ENCODE measurements at places on chromosomes 13 and 19.
A peak's percentile ranks its signal among the peaks of the same experiment; 100 is the strongest.

DNA sequence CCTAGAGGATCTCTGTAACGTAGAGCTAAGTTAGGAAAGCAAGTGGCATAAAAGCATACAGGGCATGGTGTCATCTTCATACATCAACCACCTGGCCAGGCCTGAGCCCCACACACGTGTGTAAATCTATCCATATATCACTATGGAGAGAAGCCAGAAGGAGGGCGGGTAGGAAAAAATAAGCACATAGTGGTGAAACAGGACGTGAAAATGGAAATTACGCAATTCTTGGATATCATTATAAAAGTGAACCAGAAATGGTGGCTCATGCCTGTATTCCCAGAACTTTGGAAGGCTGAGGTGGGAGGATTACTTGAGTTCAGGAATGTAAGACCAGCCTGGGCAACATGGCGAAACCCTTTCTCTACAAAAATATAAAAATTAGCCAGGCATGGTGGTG lies 43.4 kb downstream of the PDCD5 start:
- peak; percentile 39 for DNase-seq

- DNase-seq: peak; percentile 57
These were observed 752.8 kb upstream of the MIR17HG start for GRCh38 chr13:90594681-90595080.

DNA sequence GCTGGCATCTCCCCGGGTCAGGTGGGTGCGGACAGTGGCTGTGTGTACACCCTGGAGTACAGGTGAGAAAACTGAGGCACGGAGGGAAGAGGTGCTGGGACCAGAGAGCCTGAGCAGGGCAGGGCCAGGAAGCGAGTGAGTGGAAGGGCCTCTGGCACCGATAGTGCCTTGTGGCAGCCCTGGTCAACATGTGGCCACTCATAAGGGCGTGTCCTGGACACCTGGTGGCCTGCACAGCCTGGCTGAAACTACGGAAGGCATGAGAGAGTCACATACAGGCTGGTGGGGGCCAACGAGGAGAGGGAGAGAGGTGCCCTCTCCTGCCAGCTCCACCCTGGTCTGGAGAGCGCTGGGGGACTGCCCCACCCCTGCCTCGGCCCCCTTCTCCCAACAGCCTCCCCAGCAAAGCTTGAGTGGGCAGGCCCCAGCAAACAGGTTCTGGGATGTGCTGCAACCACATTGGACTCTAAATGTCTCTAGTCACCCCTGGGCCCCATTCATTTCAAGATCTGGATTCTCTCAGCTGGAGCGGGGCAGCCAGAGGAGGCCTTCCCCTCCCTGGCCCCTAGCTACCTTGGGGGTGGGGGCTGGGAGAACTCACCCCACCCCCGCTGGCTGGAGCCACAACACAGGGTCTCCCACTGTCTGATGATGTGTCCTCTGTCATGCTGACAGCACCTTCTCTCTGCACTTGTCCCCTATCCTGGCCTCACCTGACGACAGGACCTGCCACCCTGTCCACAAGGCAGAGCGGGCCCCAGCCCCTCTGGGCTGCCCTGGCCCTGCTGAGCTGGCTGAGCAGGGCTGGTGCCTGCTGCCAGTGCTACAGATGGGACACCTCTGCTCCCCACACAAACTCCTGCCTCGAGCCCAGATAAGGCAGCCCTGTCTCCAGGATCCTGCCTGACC lies 5.8 kb downstream of the CBARP start:
- DNase-seq: no peak

DNA sequence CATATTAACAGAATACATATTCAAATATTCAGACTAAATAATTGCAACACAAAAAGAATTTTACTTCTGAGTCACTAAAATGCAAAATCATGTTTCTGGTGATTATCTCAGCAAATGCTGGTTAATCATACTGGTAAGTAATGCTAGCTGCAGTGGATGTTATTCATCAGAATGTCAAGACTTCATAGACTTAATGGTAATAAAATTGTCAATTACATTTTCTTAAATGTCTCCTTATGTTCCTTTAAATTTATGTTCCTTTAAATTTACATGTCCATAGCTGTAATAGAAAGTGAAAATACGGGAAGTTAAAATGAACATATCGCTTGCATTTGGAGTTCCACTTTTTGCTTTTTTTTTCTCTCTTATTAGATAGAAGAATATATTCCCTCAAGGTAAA lies 853.0 kb downstream of the SLITRK6 start:
- DNase-seq: peak; percentile 42

- no peak for DNase-seq
These were observed 619.8 kb downstream of the DCT start for GRCh38 chr13:93859716-93860115.

DNA sequence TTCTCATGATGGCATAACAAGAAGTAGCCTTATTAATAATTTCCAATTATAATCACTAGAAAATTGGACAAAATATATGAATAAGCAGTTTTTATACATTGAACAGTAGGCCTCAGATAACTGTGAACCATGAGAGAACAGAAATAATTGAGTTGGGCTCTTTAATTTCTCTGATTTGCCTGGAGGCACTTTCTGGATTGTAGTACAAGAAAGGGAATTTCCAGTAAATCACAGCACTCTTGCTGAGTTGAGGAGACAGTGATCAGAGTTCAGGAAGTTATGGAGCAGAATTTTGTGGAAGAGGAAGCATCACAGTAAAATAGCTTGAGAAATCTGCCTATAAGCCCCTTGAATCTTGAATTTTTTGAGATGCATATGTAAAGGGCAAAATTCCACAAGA lies 216.2 kb downstream of the MAB21L1 start:
- DNase-seq: no peak

DNA sequence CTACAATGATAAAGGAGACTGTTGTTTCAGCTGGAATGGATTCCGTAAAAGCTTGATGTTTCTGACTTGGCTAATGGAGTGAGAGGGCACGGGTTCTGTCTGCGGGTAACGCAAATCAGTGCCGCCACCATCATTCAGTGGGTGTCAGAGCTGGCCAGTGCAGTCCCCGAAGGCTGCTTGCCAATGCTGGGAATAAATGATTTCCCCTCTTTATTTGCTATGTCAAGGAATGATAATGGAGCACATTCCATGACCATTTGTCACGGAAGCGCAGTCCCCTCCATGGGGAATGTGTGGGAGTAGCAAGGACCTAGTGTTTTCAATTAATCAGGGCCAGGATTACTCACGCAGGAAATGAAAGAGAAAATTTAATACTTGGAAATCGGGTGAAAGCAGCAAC lies 899.3 kb downstream of the UQCRFS1 start:
- no peak for DNase-seq

GRCh38 chr13:64397701-64398100 lies 2832.4 kb downstream of the PCDH9 start:
- DNase-seq: no peak

DNA sequence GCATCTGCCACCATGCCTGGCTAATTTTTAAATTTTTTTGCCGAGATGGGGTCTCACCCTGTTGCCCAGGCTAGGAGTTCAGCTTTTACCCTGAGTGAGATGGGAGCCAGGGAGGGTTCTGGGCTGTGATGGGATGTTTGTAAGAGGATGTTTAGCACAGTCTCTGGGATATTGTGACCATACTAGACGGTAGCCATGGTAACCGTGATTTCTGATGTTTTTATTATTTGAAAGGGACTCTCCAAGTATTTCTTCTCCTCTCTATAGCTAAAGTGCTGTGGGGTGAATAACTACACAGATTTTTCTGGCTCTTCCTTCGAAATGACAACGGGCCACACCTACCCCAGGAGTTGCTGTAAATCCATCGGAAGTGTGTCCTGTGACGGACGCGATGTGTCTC lies 10.4 kb downstream of the TSPAN16 start:
- no peak for DNase-seq

- DNase-seq: no peak
These were observed 1.3 kb downstream of the ERFL start for GRCh38 chr19:41926763-41927496.

DNA sequence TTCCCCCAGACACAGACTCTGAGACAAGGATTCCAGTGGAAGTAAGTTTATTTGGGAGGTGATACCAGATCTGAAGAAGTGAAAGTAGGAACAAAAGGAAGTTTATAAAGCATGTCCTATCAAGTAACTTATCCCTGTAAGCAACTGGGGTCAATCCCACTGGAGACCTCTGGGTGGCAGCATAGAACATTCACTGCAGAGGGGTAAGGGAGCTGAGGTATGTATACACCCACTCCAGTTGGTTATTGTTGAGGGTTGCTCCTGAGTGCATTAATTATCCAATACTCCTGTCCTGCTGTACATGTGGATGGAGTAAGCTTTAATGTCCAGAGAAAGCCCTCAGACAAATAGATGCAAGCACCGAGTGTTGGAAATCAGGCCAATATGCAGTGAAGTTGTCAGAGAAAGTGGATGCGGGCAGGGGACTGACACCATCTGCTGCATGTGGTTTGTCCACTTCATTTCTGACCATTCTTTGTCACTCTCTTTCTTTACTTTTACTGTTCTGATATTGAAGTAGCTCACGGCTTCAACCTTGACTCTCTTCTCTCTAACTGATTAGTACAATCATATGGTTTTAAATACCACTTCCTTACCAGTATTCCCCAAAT lies 46.7 kb downstream of the NOTCH3 start:
- DNase-seq: peak; percentile 68

- DNase-seq: no peak
These were observed 788 bp upstream of the RTBDN start for GRCh38 chr19:12834976-12835757.

- DNase-seq: no peak
These were observed 191.0 kb upstream of the SOX1 start for GRCh38 chr13:111875915-111876314.

GRCh38 chr13:31756346-31756745 lies 17.0 kb downstream of the RXFP2 start:
- no peak for DNase-seq

DNA sequence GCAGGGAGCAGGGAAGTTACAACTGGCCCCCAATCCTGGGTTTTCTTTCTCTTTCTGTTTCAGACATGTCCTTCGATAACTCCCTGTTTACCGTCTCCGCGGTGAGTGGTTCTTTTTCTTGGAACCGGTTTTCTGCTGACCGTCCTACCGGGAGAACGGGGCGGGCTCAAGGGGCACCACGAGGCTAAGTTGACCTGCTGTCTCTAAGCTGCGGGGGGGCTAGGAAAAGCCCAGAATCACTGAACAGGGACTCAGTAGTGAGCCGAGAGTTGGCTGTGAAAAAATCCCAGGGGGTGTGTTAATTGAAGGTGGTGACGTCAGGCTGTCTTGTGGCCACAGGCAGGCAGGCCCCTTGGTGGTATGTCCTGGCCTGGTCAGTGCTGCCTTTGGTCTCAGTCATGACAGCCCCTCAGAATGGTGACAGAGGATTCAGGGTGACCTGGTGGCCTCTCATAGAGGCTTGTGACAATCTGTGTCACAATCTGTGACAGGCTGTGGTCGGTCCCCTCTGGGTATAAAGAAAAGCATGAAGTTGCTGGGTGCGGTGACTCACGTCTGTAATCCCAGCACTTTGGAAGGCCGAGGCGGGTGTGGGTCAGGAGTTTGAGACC lies 8.1 kb upstream of the CARM1 start:
- peak; percentile 92 for DNase-seq

DNA sequence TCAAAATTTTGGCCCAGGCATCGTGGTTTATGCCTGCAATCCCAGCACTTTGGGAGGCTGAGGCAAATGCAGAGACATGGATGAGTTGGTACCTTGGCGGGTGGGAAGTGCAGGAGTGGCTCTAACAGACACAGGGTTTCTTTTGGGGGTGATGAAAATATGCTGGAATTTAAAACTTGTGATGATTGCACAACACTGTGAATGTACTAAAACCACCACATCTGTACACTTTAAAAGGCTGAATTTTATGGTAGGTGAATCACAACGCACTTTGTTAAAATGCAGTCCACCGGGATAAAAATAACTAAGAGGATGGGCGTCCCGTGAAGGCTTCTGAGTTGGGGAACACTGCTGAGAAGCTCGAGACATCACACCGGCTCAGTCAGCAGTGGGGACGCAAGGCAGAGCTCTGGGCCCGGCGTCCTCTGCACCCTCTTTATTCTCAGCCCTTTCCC lies 47.1 kb downstream of the MLLT1 start:
- peak; percentile 66 for DNase-seq

DNA sequence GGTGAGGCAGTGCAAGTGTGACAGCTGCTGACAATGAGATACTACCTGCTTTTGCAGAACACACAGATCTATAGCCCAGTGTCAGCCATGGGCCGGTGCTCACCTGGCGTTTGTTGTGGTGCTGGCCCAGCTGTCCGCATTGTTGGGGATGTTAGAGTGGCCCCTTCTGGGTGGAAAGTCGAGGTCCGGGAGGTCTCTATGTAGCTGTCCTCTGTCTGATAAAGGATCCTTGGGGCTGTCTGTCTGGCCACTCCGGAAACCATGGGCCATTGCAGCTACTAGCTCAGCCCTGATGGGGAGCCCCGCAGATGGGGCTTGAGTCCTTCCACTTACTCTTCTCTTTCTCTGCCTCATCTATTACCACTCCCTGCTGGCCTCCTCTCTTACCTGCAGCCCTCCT lies 181.5 kb upstream of the TSHZ3 start:
- no peak for DNase-seq

GRCh38 chr13:44618326-44618725 lies 42.2 kb upstream of the TSC22D1 start:
- no peak for DNase-seq

- no peak for DNase-seq
These were observed 778.8 kb upstream of the SLITRK5 start for GRCh38 chr13:86892330-86892729.

DNA sequence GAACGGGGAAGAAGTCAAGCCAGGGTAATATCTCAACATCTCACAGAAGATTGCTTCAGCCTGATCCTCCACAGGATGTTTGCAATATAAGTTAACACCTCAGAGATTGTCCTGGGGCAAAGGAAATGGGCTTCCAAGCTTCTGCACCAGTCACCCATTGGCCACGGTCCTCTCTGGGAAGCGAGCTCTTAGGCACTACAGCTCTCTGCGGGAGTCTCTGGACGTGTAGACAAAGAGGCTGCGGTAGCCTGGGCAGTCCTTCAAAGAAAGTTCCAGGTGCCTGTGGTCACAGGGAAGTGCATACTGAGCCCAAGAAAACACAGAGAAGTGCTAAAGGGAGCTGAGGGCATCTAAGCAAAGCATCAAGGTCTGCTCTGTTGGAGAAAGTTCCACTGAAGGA lies 805.7 kb downstream of the DIAPH3 start:
- DNase-seq: no peak

DNA sequence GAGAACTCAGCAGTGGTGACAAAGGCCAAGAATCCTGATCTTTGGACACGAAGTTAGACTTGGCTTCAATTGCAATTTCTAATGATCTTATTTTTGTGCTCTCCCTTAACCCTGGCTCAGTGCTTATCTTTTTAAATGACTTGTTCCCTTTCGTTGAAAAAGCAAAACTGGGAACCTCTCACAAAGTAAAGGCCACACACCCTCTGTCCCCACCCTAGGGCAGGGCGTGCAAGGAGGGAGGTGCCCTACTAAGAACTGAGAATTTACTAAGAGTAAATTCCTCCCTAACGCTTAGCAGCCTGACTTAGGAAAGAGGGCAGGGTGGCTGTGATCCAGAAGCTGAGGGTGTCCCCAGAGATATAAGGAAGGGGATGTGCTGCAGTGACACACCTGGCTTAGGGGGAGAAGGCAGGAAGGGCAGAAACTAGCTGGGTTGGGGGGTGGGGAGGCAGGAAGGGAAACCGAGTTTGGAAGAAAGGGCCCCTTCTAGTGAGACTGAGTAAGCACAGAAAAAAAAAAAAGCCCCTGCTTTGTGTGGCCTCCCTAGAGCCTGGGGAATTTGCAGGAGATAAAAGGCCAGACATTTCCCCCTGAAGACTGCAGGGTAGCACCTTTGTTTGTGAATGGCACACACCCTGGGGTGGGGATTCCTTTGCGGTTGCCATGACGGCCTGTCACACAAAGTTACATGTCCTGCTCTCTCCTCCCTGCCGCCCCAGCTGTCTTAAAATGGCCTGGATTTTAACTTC lies 435.1 kb downstream of the EFNB2 start:
- DNase-seq: peak; percentile 4

All from MV-4-11 (cell line).